ENCODE measurements at places on chromosomes 4 and X.

- H3K4me3 ChIP-seq = no peak overlapping the region
- DNase-seq = no peak
- H3K27me3 ChIP-seq = no peaks in the 10 kb centered on the region
- H3K36me3 ChIP-seq = no peaks in the 10 kb centered on the region
- no peaks in the 10 kb centered on the region for H3K4me1 ChIP-seq
- no peak overlapping the region for H3K27ac ChIP-seq
Measured at GRCh38 chr4:10659251-10659650, 25.3 kb downstream of the CLNK start.

- no peak overlapping the region for H3K4me3 ChIP-seq
- H3K36me3 ChIP-seq = no peaks in the 10 kb centered on the region
- no peak overlapping the region for H3K27ac ChIP-seq
Measured at GRCh38 chrX:109774706-109775105, 41.6 kb upstream of the ACSL4 start.

DNA sequence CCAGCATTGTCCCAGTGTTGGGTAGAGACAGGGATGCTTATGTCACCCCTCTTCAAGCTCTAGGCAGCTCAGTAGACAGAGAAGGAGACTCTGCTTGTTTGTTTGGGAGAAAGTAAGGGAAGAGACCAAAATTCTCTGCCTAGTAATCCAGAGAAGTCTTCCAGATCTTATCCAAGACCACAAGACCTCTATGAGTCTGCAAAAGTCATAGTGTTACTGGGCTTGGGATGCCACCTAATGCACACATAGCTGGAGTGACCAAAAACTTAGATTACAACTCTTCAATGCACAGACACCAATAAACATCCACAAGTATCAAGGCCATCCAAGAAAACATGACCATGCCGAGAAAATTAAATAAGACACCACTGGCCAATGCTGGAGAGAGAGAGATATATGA, 205.5 kb downstream of the UNC5C start:
- H3K27me3 ChIP-seq = no peaks in the 10 kb centered on the region
- no peak for DNase-seq
- H3K36me3 ChIP-seq = no peaks in the 10 kb centered on the region
- no peak overlapping the region for H3K4me3 ChIP-seq
- H3K27ac ChIP-seq = no peak overlapping the region

DNA sequence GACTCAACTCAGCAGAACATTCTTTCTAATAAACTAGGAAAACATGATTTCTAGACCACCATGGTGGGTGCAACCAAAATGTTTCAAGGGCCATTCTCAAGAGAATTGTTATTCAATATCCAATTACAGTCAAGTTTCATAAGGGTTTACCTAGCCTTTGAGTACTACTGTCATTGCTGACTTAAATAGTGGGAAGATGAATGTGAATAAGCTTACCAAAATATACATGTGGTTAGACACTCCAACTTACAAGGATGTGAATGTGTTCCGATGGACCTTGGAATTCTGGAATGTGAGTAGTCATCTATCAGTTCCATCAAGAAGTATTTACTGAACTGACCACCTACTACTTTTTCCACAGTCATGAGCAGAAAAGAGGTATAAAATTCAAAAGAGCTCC, 16.9 kb downstream of the SH3RF1 start:
- H3K27me3 ChIP-seq = no peaks in the 10 kb centered on the region
- H3K4me3 ChIP-seq = no peak overlapping the region
- no peak for DNase-seq
- H3K4me1 ChIP-seq = peaks cover 12% of the 10 kb centered on the region

GRCh38 chrX:39766085-39766726, 331.6 kb downstream of the BCOR start:
- no peak overlapping the region for H3K4me3 ChIP-seq
- no peak overlapping the region for H3K27ac ChIP-seq
- H3K27me3 ChIP-seq = no peaks in the 10 kb centered on the region
- no peaks in the 10 kb centered on the region for H3K36me3 ChIP-seq
- no peak for DNase-seq

GRCh38 chrX:147749308-147749707, 162.4 kb upstream of the FMR1 start:
- no peak for DNase-seq
- no peaks in the 10 kb centered on the region for H3K4me1 ChIP-seq
- H3K27me3 ChIP-seq = no peaks in the 10 kb centered on the region
- H3K27ac ChIP-seq = no peak overlapping the region

DNA sequence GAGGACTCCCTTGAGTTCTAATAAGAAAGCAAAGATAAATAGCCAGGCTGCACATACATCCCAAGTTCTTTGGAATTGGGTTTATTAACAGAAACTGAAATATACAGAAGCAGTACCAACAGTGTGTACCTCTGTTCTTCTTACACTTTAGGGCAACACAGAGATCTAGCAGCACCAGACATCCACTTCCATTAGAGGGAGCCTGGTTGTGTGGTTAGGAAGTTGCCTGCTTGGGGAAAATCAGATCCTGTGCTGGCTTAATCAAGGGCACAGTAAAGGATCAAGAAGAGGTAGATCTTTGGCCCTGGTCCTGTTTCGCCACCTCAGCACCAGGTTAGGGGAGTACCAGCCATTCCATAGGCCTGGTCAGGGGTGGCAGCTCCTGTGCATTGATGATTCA, 231.1 kb upstream of the ARHGAP24 start:
- H3K36me3 ChIP-seq = no peaks in the 10 kb centered on the region
- DNase-seq = no peak
- H3K4me3 ChIP-seq = no peak overlapping the region
- H3K27me3 ChIP-seq = no peaks in the 10 kb centered on the region
- H3K4me1 ChIP-seq = no peaks in the 10 kb centered on the region

DNA sequence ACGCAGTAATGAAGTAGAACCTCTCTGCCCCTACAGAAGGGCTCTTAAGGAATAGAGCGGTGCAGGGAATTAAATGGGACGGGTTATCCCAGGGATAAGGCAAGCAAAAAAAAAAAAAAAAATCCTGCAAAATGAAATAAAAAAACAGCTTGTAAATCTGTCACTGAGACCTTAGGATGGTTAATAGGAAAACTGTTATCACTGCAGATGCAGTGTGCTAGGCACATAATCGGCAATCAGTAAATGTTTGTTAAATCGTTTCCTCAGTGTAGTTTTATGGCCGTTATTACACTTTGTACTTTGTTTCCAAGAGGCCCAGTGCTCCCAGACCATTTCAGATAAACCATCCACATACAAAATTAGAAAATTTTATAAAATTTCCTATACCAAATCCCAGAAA, 1.0 kb downstream of the HNRNPH2 start:
- H3K4me3 ChIP-seq = peak overlapping the region; percentile 51
- H3K4me1 ChIP-seq = no peaks in the 10 kb centered on the region
- no peak overlapping the region for H3K27ac ChIP-seq
- peaks cover 11% of the 10 kb centered on the region for H3K36me3 ChIP-seq

DNA sequence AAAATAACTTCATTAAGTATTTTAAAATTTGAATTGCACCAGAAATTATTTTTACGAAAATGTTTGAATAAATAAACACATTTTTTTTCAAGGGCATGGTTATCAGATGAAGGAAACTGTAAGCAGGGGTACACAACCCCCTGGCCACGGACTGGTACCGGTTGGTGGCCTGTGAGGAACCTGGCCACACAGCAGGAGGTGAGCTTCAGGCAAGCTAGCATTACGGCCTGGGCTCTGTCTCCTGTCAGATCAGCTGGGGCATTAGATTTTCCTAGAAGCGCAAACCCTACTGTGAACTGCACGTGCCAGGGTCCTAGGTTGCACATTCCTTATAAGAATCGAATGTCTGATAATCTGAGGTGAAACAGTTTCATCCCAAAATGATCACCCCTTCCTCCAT, 1499.7 kb upstream of the AGA start:
- no peaks in the 10 kb centered on the region for H3K36me3 ChIP-seq
- H3K4me1 ChIP-seq = no peaks in the 10 kb centered on the region
- H3K27ac ChIP-seq = no peak overlapping the region

DNA sequence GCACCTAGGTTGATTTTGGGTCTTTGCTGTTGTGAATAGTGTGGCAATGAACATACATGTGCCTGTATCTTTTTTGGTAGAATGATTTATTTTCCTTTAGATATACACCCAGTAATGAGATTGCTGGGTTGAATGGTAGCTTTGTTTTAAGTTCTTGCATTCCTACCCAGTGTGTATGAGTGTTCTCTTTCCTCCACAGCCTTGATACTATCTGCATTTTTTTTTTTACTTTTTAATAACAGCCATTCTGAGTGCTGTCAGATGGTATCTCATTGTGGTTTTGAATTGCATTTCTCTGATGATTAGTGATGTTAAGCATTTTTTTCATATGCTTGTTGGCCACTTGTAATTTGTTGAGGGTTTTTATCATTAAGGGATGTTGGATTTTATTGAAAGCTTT, 351.8 kb upstream of the GNPDA2 start:
- no peak overlapping the region for H3K27ac ChIP-seq
- no peaks in the 10 kb centered on the region for H3K27me3 ChIP-seq
- no peaks in the 10 kb centered on the region for H3K36me3 ChIP-seq
- no peak for DNase-seq
- no peaks in the 10 kb centered on the region for H3K4me1 ChIP-seq
- H3K4me3 ChIP-seq = no peak overlapping the region

DNA sequence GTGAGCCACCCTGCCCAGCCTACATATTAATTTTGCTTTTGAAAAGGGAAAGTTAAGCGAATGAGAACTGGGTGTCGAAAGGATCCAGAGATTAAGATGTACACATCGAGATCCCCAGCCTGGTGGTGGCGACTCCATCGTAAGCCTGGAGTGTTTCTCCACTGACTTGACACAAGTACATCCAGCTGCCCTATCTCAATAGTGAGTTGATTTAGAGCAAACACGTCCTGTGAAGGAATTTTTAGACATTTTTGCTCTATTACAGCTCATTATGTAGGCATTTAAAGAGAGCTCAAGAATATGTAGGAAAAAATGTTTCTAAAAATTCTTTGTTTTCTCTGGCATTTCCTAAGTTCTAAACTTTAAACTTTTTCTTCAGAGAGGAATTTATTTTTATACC, 11.7 kb upstream of the CLDN34 start:
- DNase-seq = no peak
- no peaks in the 10 kb centered on the region for H3K4me1 ChIP-seq
- no peaks in the 10 kb centered on the region for H3K27me3 ChIP-seq
- H3K27ac ChIP-seq = no peak overlapping the region
- H3K4me3 ChIP-seq = no peak overlapping the region
- no peaks in the 10 kb centered on the region for H3K36me3 ChIP-seq

GRCh38 chrX:6599230-6599860, 64.4 kb upstream of the VCX3A start:
- no peak for DNase-seq
- H3K27me3 ChIP-seq = no peaks in the 10 kb centered on the region
- no peaks in the 10 kb centered on the region for H3K36me3 ChIP-seq
- H3K27ac ChIP-seq = no peak overlapping the region

GRCh38 chrX:17374619-17375366, at the start of gene NHS:
Gene NHS (plus strand): TSS chrX:17375200. CDS start chrX:17375758, 558 bp downstream.
- H3K4me1 ChIP-seq = no peaks in the 10 kb centered on the region
- H3K36me3 ChIP-seq = no peaks in the 10 kb centered on the region
- peak; percentile 70 for DNase-seq
- H3K27me3 ChIP-seq = peaks cover 6% of the 10 kb centered on the region

GRCh38 chr4:98484031-98484430, 174.4 kb downstream of the TSPAN5 start:
- no peak for DNase-seq
- H3K4me1 ChIP-seq = no peaks in the 10 kb centered on the region
- H3K27ac ChIP-seq = no peak overlapping the region
- H3K27me3 ChIP-seq = no peaks in the 10 kb centered on the region
- H3K4me3 ChIP-seq = no peak overlapping the region

- no peaks in the 10 kb centered on the region for H3K36me3 ChIP-seq
- no peaks in the 10 kb centered on the region for H3K4me1 ChIP-seq
- H3K27ac ChIP-seq = no peak overlapping the region
- no peak overlapping the region for H3K4me3 ChIP-seq
- no peak for DNase-seq
- H3K27me3 ChIP-seq = no peaks in the 10 kb centered on the region
Measured at GRCh38 chr4:129384974-129385373, 289.0 kb downstream of the C4orf33 start.

DNA sequence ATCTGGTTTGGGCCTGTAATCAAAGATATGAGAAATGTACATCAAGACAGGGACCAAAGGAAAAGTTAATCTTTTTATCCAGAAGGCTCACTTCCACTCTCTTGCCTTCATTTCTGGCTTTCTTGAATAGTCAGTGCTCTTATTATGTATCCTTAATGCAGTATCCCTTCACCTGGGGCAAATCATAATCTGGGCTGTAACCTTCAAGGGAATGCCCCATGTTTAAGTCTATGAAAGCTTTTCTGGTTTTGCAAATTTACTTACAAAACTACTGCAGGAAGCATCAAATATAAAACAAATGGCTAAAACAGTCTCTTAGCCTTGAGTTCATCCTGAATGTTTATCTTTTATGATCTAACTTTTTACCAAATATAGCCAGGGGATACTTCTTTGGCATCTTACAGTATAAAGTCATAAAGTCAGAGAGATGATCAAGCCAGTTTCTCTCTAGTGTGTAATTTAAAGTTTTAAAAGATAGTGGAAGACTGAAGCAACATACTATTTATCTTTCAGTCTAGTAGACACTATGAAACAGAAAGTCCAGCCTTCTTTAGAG, 1214.8 kb downstream of the STIM2 start:
- no peak for DNase-seq
- H3K27me3 ChIP-seq = no peaks in the 10 kb centered on the region
- no peak overlapping the region for H3K4me3 ChIP-seq
- H3K27ac ChIP-seq = no peak overlapping the region

- peaks cover 8% of the 10 kb centered on the region for H3K4me1 ChIP-seq
- no peaks in the 10 kb centered on the region for H3K36me3 ChIP-seq
- no peak overlapping the region for H3K27ac ChIP-seq
- no peak for DNase-seq
Measured at GRCh38 chr4:931194-931959, 739 bp downstream of the GAK start.

DNA sequence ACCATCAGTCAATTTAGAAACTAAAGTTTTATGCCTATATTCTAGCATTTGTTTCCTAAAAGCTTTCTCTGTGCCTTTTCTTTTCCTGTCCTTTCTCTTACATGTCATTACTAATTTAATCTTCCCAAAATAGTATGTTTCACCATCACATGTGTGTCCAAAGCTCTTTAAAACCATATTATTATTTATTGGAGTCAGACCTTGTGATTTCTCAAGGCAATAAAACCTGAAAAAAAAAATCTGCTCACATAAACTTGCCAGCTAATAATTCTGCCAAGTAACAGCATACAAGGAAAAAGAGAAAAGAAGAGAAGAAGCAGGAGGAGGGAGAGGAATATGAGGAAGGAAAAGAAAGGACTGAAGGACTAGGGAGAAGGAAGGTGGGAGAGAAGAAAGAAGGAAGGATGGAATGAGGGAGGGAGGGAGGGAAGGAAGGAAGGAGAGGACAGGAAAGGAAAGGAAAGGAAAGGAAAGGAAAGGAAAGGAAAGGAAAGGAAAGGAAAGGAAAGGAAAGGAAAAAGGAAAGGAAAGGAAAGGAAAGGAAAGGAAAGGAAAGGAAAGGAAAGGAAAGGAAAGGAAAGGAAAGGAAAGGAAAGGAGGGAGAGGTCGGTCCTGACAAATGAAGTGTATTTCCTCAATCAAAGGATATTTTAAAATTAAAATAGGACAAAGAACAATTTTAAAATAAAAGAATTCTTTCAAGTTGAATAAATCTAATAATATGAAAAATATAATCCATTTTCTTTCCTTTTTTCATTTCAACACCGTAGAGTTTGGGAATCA, 57.4 kb downstream of the ANTXR2 start:
- no peaks in the 10 kb centered on the region for H3K4me1 ChIP-seq
- no peak for DNase-seq
- no peaks in the 10 kb centered on the region for H3K36me3 ChIP-seq
- H3K27me3 ChIP-seq = no peaks in the 10 kb centered on the region
- no peak overlapping the region for H3K4me3 ChIP-seq
- H3K27ac ChIP-seq = no peak overlapping the region
